ENCODE measurements at places on chromosomes 16 and 17.

DNA sequence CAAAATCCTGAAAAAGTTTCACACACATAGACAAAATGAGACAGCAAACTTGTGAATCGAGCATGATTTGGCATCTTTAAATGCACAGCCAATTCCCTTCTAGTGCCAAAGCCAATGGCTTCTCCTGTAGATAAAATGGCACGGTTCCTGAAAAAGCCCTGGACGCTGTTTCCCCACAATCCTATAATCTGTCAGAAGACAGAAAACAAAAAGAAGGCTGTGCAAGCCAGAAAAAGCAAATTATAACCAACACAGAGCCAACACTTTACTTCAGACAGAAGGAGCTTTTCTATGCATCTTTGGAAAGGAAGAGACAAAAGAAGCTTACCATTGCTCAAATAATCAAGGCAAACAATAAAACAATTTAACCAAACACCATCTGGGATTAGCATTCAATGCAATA, 23.8 kb downstream of the FAM222B start:
- DNase-seq: no peak

- no peak for DNase-seq
These were observed 22.4 kb downstream of the SREBF1 start for GRCh38 chr17:17814162-17815061.

- no peak for DNase-seq
These were observed 16.1 kb upstream of the EXOC7 start for GRCh38 chr17:76119409-76120371.

DNA sequence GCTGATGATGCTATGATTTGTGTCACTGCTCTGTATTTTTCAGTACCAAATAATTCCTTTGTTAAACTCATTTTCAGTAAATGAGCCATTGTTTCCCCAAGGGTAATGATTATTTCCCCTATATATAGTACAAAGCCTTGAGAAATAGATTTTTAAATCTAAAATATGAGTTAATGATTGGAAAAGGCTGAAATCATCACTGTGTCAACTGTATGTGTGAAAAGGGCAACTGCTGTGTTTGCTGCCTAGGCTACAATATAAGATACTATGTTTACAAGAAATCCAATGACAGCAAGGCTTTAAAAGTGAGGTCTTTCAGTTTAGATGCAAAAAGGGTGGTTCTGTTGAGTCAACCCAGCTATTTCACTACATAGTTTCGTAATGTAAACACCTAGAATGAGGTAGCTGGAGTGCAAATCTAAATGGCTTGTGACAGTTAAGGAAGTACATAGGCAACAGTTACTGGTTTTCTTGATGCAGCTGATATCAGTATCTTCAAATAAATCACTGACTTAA, 15.3 kb downstream of the NLK start:
- DNase-seq: no peak

DNA sequence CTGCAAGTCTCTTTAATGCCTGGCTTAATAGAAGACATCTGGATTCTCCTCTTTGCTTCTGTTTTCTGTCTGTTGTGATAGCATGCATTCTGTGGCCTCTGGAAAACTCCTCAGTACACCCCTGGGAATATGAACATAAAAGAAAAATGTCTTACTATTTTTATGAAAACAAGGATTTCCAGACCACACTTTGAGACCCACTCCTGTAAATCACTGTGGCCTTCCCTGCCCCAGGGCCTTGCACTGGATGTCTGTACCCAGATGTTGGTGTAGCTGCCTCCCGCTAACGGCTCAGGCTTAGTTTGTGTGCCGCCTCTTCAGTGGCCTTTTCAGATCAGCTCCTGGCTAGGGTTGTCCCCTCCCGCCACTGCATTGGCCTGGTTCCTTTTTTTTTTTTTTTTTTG, 126.6 kb downstream of the SOCS1 start:
- no peak for DNase-seq

DNA sequence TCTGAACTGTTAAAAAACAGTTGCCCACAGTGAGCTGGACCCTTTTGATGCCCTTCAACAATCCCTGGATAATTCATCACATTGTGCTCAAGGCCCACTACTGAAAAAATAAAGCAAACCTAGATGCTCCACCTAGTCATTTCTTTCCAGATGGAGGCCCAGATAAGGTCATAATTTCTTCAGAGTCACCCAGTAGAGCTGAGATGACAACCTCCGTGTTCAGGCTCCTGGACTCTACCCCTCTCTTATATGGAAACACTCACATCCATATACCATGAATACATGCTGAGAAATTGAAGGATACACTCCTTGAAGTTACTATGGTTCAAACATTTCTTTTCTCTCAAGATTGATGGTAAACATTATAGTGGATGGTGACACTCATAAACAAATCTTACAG, 2.7 kb upstream of the ABCA3 start:
- DNase-seq: no peak

- no peak for DNase-seq
These were observed 543 bp downstream of the STX4 start for GRCh38 chr16:31033709-31034492.

DNA sequence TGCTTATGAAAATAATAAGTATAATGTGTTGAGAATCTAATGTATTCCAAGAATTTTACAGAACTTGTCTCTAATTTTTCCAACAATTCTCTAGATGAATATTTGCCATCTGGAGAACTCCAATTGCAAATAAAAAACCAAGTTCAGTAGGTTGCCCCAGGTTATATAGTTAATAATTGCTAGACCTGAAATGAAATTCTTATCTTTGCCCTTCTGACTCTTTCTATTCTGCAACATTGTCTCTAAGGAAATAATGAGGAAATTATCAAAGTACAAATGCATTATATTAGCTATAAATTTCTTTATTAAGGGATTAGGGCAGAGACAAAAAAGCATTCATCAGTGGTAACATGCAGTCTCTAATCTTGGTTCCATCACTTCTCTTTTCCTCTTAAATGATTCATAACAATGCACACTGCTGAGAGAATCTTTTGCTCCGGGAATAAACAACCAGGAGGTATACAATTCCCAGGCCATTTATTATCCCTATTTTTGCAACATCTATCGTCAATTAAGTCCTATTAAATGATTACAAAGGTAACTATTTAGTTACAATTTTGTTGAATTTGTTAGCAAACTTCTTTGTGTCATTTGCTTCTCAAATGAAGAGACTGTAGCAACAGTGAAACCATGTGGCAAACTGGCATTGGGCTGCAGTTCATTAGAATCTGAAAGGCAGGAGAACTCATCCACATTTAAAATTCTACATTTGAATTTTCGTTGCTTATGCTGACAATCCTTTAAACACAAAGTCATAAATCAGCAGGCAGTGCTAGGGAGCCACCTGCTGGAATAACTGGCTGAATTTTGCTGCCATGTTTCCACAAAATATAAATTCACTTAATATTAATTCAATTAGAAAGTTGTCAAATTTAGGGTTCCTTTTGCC, 349.6 kb downstream of the KIF2B start:
- DNase-seq: no peak

Data from cortex of kidney (tissue), 1 donor.